ENCODE measurements at places on chromosomes 4 and X. TPM values are rescaled to one million over a fixed set of nuclear protein-coding genes. Genes with fewer than 3 reads are reported as not detected.

DCAF12L2 gene
- 0.99 TPM for total RNA-seq

- no peak overlapping the region for H3K27ac ChIP-seq
- H3K4me3 ChIP-seq, result no peak overlapping the region
- no peaks in the 10 kb centered on the region for H3K27me3 ChIP-seq
- H3K4me1 ChIP-seq, result no peaks in the 10 kb centered on the region
- DNase-seq, result no peak
These were observed 313.6 kb upstream of the DKK2 start for GRCh38 chr4:107349732-107350131.

CPZ gene
- total RNA-seq, result 28.8 TPM

DNA sequence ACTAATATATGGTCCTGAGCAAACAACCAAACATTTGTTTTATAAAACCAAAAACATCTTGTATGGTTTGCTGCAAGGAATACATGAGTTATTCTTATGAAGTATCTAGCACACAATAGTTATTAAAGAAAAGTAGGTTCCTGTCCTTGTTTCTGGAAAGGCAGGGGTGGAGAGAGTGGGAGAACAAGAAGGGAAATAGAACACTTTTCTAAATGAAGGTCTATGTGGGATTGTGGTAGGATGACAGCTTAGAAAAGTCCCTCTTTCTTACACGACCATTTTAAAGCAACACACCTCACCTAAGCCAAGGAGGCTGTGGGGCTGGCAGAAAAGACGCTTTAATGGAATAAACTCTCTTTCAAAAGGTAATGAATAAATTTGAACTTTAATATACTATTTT lies 164.6 kb downstream of the ARAP2 start:
- no peaks in the 10 kb centered on the region for H3K27me3 ChIP-seq
- no peak overlapping the region for H3K27ac ChIP-seq
- H3K4me3 ChIP-seq, result no peak overlapping the region
- no peaks in the 10 kb centered on the region for H3K4me1 ChIP-seq

SASH3 gene
- not detected for total RNA-seq
